Stimulated activated CD4-positive, alpha-beta T cell treated with anti-CD3 and anti-CD28 coated beads, Interleukin-12 subunit alpha, Interleukin-12 subunit beta, amount 100 ng/mL, for 48 hours (primary cell): ENCODE measurements at places on chromosomes 7 and 10.

DNA sequence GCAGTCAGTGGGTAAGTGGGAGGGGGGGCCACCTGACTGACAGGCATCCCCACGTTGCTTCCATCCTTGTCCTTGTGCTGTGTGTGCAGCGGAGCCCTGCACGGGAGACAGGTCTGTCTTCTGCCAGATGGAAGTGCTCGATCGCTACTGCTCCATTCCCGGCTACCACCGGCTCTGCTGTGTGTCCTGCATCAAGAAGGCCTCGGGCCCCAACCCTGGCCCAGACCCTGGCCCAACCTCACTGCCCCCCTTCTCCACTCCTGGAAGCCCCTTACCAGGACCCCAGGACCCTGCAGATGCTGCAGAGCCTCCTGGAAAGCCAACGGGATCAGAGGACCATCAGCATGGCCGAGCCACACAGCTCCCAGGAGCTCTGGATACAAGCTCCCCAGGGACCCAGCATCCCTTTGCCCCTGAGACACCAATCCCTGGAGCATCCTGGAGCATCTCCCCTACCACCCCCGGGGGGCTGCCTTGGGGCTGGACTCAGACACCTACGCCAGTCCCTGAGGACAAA lies 24.8 kb downstream of the TBATA start:
- no peak for DNase-seq

GRCh38 chr7:114365791-114366190 lies 48.8 kb upstream of the FOXP2 start:
- DNase-seq: no peak

GRCh38 chr10:106914016-106914415 lies 250.5 kb downstream of the SORCS1 start:
- no peak for DNase-seq

DNA sequence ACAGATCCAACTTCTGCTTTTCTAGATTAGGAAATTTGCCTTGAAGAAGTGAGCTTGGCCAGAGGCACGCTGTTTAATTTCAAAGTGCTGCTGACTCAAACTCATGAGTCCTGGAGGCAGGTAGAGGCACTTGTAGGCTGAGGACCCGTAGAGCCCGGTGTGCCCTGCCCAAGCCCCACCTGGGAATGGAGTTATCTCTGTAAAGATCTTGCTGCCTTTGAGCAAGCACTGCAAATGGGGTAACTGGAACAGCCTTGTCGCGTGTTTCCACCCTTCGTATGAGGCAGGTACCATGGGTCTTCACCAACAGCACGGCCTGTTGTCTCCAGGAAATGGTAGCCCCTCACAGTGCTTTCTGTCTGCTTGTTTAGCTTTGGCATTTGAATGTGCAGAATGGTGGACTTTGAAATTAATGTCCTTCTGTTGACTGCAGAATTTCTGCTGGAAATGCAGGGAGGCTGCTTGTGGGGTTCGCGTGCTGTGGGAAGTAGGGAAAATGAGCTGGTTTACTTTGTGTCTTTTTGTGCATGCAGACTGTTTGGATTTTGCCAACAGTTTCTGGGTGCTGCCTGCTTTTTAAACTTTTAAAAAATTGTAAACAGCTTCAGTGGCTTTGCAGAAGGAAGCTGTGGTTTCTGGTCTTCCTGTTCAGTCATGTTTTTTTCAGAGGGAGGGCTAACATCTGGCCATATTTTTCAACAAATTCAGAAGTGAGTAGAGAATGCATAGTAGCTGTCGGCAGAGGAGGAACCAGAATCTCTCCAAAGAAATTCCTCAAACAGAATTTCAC lies 27.2 kb downstream of the CCM2 start:
- DNase-seq: no peak

- no peak for DNase-seq
Measured at GRCh38 chr7:88289564-88290025, 17.1 kb downstream of the STEAP4 start.

- no peak for DNase-seq
Measured at GRCh38 chr7:82593780-82594179, 150.2 kb upstream of the CACNA2D1 start.

DNA sequence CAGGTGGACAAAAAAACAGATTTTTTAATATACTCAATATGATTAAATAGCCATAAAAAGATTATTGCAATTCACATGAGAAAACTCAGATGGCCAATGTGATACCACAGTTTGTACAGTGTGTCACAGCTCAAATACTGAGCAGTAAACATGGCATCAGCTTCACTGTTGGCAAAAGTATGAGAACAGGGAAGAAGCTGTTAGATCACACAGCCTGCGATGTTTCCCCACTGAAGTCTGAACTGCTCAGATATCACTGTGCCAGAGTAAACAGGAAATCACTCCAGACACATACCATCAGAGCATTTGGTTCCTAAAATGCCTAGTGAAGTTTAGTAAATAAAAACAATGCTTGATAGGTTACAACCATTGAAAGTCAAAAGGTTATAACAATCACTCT lies 347.8 kb downstream of the ETV1 start:
- no peak for DNase-seq

DNA sequence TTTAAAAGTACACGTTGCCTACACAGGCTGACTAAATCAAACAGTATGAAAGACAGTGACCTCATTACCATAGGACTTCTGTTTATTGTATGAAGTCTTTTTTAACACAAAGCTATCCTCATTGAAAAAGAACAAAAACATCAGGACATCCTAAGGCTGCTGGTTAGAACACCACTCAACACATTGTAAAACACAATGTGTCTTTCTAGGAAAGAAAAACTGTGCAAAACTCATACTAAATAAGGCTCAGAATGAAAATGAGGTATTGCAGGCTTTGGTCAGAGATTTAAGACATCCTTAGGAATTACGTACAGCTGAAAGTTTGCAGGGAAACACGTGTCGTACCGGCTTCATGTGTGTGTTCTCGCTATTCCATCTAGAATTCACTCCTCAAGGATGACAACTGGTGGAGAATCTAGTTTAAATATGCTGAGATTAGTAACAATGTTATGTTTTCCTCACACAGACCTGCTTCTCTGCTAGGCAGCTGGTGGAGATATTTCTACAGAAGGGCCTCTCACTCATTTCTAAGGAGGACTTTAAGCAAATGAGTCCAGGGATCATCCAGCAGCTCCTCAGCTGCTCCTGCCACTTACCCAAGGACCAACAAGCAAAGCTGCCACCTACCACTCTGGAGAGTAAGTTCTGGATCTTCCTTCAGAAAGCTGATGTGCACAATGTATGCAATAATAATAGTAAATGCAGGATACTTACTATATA lies 29.3 kb downstream of the SLC39A12 start:
- DNase-seq: no peak

DNA sequence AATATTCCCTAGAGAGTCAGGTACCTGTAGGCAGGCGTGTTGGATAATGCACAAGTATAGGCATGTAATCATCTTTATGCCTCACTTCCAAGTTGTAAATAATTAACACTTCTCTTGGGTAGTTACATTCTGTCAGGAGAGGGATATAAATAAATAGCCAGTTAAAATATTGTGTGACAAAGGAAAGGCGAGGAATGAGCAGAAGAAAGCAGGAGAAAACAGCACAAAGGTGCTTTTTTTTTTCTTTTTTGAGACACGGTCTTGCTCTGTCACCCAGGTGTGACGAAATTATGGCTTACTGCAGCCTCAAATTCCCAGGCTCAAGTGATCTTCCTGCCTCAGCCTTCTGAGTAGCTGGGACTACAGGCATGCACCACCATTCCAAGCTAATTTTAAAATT lies 99.2 kb upstream of the LYZL2 start:
- DNase-seq: no peak

DNA sequence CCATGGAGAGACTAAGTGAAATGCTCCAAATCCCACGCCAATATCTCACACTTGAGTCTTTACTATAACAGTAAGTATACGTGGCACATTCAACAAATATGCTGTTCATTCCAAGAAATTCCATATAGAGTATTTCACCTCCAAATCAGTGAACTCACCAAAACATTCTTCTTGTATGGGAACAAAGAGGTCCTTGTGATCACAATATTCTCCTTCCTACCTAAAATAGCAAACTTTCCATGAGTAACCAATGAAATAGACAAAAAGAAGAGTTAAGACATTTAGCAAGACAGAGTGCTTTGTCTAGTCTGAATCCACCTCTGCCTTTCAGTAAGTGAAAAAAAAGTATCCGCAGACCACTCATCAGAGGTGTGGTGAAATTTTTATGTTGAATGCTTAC lies 77.3 kb upstream of the NXPH1 start:
- DNase-seq: no peak

GRCh38 chr10:77001206-77001605 lies 636.4 kb downstream of the KCNMA1 start:
- no peak for DNase-seq

DNA sequence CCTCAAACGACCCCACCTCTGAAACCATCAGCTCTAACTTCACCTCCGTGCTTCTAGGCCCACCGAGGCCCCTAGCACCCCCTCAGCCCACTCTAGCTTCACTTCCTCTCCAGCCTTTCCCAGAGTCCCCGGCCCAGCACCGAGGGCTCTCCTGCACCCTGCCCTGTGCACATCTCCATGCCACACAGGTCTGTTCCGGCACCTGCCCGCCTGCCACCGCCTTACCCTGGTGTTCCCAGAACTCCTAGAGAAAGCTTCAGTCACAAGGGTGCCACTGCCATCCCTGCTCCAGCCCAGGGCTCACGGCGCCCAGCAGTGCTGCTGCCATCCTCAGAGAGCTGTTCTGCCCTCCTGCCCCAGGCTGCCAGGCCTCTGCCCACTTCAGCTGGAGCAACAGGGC lies 61.3 kb upstream of the INSIG1 start:
- no peak for DNase-seq

GRCh38 chr10:22251751-22252223 lies 34.0 kb upstream of the EBLN1 start:
- peak; percentile 49 for DNase-seq

GRCh38 chr10:74718208-74718607 lies 108.2 kb upstream of the KAT6B start:
- DNase-seq: no peak

- DNase-seq: no peak
Measured at GRCh38 chr7:105854498-105854897, 21.9 kb downstream of the ATXN7L1 start.

DNA sequence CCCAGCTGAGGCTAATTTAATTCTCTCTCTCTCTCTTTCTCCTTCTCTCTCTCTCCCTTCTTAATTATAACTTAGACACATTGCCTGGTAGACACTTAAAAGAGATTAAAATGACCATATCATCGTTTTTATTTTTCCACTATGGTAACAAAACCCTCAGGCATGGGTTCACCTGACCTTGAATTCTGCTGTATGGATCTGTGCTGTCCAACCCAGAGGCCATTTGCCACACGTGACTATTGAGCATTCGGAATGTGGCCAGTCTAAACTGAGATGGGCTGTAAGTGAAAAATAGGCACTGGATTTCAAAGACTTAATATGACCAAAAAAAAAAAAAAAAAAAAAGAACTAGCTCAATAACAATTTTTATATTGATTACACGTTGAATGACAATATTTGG lies 93.6 kb downstream of the NHLRC2 start:
- DNase-seq: no peak

DNA sequence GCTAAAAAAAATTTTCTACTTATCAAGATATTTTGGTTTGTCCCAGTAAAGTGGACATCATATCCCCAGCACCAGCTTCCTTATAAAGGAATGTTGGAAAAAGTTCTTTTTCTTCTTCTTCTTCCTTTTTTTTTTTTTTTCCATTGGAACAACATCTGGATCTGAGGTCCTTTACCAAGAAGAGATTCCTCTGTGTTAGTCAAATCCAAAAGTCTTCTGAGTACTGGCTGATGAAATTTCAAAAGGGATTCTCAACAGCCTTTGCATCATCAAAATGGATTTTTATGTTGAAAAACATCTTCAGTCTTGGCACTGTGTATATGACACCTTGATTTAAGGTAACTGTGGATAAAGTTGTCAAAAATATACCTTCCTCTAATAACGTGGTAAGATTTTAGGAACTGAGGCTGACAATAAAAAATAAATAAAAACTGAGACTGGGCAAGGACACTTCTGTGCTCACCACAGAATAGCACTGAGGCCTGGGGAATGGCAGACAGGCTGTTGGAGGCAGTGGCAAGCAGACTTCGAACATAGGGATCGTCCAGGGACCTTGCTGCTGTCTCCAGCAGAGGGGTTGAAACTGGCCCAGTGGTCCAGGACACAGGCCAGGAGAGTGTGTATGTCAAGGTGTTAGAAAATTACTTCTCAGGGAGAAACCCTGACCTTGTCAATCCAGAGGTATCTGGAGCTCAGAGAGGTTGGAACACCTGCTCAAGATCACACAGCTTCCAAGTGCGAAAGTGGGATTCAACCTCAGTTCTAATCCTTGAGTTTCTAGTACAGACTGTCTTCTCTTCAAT lies 130.4 kb downstream of the PTPN20 start:
- no peak for DNase-seq

DNA sequence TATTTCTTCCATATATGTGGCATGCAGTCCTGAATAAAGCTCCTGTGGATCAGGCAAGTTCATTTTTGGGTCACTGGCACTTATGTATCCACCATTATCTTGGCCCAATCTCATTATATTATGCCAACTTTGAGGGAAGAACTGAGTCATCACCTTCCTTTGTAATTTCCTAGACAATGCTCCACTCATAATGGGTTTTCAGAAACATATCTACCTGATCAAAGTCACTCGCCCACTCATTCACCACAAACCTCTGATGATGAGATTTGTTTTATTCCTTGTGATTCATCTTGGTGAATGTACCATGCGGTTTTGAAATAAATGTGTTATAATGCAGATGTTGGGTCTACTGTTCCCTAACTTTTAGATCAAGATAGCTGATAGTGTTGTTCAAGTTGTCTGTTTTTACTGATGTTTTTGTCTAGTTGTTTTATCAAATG lies 525.8 kb downstream of the KIF20B start:
- DNase-seq: peak; percentile 15

- DNase-seq: no peak
Measured at GRCh38 chr7:98479318-98479717, 78.4 kb upstream of the BAIAP2L1 start.

- no peak for DNase-seq
Measured at GRCh38 chr10:110409926-110410325, 87.8 kb upstream of the DUSP5 start.

DNA sequence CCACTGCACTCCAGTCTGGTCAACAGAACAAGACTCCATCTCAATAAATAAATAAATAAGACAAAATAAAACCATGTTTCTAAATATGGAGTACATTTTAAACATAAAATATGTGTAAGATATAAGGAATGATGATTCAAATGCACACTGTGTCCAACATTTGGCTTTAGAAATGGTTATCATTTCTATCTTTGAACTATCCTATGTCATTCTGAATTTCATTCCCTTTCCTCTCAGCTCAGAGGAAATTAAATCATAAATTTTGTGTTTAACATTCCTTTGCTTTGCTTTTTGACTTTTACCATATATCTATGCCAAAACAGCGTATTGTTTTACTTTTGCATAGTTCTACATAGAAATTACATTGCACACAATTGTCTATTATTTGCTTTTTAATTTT lies 130.9 kb downstream of the GNAT3 start:
- no peak for DNase-seq

DNA sequence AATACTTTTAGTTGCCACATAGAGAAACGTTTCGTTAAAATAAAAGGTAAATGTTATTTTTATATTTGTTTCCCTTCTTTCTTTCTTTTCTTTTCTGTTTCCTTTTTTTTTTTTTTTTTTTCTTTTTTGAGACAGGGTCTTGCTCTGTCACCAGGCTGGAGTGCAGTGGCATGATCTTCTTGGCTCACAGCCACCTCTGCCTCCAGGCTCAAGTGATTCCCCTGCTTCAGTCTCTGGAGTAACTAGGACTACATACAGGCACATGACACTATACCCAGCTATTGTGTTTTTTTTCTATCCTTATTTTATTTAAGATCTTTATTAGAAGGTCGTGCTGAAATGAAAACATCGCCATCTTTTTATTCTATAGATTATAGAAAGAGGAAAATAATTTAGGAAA lies 661.8 kb upstream of the MBL2 start:
- no peak for DNase-seq
